ENCODE measurements at places on chromosomes 2 and 18.

- DNase-seq = no peak
Measured at GRCh38 chr2:44705356-44705755, 236.1 kb upstream of the SIX3 start.

- DNase-seq = no peak
Measured at GRCh38 chr2:529424-529823, 147.8 kb downstream of the TMEM18 start.

DNA sequence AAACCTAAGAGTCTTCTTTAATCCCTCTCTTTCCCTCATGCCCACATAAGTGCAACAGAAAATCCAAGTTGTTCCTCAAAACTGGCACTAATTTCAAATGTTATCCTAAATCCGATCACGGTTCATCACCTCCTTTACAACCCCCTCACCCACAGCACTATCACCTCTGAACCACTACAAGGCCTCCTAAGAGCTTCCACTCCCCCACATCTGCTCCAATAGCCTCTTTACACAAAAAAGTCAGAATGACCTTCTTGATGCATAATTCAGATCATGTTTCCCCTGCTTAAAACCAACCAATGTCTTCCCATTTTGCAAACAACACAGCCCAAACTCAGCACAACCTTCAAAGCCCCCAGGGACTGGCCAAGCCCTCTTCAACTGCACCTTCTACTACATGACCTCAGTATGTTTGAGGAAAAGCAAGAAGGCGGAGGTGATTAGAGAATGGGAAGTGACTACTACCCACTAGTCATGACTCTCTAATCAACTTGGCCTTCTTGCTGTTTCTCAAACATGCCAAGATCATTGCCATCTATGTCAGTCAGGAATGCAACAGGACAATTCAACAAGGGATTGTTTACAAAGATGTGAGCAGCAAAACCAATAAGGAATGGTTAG lies 34.6 kb upstream of the GCC2 start:
- DNase-seq = no peak

- no peak for DNase-seq
Measured at GRCh38 chr2:204657024-204657423, 111.7 kb downstream of the PARD3B start.

GRCh38 chr18:8741117-8741516 lies 35.8 kb downstream of the MTCL1 start:
- no peak for DNase-seq

DNA sequence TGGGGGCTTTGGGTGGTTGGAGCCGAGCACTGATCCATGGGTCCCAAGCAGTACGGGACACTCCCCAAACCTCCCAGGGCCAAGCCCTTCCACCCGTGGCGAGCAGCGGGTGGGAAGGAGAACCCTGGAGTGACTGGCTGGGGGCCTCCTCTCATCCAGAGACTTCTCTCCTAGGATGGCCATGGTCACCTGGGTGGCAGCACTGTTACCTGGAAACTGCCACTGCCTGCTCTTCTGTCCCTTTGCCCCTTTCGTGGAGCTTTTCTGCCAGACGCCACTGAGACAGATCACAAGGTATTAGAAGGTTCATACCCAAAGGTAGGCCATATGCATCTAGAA lies 26.9 kb downstream of the CENPO start:
- DNase-seq = no peak

DNA sequence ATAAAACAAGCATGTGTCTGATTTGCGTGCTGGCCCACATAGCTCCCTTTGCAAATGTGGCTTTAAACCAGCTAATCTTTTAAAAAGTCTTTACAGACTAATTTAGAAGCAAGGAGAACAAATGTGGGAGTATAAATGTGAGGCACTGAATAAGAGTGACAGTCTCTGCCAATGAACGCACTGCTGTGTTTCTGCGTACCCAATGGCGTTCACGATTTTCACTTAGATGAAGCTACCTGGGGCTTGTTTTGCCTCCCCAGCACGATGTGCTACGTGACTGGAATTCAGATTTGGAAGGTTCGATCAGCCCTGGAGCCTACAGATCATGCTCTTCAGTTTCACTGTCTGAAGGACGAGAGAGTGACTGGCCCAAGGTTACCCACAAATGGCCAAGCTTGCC lies 10.8 kb upstream of the CRACDL start:
- no peak for DNase-seq

DNA sequence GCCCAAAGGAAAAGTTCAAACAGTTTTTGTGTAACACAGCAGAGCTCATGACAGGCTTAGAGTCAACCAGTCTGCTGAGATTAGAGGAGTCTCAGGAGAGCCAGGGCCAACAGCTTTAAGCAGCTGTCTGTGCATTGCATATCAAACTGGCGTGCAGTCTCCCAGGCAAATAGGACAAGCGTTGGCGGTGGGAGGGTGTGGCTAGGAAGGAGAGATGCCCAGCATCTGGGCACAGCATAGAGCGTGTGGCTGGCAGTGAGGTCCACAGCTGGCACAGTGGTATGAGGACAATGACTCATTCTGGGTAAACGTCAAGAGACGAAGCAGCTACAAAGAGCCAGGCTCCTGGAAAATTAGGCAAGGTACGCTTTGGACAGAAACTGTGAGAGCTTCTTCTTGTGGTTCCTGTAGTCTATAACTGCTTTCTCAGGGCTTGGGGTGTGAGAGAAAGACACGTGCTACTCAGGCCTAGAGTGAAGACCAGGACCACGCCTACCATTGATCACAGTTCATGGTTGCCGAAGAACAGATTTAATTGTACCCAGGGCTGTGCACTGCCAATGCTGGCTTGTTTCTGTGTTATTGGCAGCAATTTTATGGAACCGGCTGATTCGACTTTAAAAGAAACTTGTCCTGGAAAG lies 14.8 kb downstream of the ZAP70 start:
- no peak for DNase-seq

- peak; percentile 60 for DNase-seq
Measured at GRCh38 chr2:173402405-173402974, 47.8 kb downstream of the CDCA7 start.

GRCh38 chr2:21317131-21317530 lies 193.4 kb downstream of the TDRD15 start:
- DNase-seq = peak; percentile 0

DNA sequence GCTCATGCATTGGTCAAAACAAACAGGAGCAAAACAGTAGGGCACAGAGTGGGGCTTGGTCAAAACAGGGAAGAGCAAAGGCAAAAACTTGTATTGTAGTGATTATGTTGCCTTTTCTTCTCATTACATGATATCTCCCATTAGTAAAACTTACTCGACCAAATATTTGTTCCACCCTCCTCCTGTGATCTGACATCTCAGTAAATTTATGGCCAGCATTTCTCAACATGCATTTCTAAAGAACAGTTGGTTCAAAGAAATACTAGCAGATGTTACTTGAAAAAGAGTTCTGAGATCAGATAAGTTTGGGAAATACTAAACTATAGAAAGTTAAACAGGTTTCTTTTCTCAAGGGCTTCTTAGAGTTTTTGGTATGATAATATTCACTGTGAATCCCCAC lies 423.1 kb downstream of the FIGN start:
- no peak for DNase-seq

- no peak for DNase-seq
Measured at GRCh38 chr2:118333664-118334063, 245.4 kb downstream of the INSIG2 start.

DNA sequence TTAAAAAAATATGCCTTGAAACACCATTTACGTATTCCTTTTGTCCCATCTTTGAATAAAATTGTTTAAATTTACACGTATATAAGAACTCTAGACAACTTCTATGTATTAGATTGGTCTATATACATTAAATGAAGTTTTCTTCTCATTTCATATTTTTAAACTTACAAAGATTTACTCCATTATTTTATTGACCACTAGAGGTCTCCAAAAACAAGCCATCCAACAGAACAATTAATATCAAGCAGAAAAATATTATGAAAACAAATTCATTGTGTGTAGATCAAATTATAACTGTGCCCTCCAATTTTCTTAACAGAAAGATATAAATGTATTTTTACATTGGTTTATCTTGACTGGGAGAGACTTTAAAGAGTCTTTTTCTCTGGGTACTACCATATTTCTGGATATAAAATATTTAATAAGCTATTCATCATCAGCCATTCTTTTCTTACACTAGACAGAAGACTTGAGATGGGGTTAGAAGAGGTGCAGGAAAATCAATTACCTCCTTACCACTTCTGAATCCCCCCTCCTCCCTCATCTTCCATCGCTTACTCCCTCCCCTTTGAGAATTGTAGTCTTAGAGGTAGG lies 66.5 kb downstream of the DPP4 start:
- DNase-seq = no peak

DNA sequence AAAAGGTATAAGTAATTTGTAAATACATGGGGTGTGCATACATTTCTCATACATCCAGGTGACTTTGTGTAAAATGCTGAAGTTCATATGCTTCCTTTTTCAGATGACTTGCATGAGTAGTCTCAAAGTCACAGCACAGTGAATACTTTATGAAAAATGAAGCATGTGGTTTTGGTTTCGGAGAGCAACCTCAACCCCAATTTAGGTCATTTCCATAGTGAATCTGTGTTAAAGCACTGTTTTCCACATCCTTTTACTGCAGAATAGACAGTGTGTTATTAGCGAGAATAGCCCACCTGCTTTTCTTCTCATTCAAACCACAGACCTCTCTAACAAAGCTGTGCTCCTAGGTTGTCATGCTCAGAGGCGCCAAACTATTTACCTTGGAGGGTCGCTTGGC lies 204.4 kb upstream of the RASGRP3 start:
- no peak for DNase-seq

GRCh38 chr2:240873805-240874714 lies 5.4 kb downstream of the AGXT start:
- no peak for DNase-seq

DNA sequence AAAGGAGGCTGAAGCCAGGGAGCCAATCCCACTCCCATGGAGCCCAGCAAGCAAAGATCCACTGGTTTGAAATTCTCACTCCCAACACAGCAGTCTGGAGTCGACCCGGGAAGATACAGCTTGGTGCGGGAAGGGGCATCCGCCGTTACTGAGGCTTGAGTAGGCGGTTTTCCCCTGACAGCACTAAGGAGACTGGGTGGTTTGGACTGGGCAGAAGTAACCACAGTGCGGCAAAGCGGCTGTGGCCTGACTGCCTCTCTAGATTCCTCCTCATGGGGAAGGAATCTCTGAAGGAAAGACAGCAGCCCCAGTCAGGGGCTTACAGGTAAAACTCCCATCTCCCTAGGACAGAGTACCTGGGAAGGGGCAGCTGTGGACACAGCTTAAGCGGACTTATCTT lies 261.6 kb upstream of the KYNU start:
- no peak for DNase-seq

DNA sequence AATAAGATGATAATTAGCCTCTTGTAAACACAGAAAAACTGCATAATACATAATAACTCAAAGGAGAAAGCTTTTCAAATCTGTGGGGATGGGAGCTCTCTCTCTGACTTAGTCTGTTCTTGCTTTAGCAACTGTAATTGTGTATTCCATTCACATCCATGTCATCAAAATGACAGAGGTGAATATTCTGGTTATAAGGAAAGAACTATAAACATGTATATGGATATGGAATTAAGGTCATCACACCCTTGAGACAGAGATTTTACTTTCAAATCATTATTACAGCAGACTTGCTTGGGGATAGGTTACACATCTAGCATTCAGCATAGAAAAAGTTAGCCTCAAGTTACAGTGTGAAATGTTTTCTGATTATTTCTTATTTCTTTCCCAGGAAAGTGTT lies 497.7 kb downstream of the LRP1B start:
- DNase-seq = no peak

GRCh38 chr2:47651296-47651695 lies 131.6 kb upstream of the MSH6 start:
- DNase-seq = no peak

- DNase-seq = no peak
Measured at GRCh38 chr2:234032279-234032856, 18.1 kb upstream of the SPP2 start.

GRCh38 chr18:75621818-75622217 lies 194.3 kb upstream of the SMIM21 start:
- DNase-seq = no peak

DNA sequence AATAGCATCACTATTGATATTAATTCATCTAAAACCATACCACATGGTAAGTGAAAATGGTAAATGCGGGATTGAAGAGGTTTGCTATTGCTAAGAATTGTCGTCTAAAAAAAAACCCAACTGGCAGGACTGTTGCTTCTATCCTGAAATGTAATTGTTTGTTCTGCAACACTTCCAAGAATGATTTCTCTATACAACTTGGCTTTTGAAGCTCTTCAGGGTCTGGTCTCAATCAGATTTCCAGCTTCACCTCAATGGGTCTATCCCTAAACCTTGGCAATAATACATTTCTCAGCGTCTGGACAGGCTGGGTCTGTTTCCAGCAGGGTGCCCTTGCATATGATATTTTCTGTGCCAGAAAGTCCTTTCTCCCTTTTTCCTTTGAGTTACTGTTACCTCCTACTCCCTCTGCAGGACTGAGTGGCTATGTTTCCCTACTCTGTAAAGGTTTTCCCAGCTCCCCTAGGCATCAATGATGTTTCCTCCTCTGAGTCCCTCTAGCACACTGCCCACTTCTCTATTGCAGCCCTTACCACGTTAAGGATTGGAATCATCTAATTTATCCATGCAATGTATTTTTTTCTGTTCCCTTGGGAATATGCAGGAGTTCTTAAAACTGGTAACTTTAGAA lies 118.2 kb upstream of the REV1 start:
- no peak for DNase-seq

DNA sequence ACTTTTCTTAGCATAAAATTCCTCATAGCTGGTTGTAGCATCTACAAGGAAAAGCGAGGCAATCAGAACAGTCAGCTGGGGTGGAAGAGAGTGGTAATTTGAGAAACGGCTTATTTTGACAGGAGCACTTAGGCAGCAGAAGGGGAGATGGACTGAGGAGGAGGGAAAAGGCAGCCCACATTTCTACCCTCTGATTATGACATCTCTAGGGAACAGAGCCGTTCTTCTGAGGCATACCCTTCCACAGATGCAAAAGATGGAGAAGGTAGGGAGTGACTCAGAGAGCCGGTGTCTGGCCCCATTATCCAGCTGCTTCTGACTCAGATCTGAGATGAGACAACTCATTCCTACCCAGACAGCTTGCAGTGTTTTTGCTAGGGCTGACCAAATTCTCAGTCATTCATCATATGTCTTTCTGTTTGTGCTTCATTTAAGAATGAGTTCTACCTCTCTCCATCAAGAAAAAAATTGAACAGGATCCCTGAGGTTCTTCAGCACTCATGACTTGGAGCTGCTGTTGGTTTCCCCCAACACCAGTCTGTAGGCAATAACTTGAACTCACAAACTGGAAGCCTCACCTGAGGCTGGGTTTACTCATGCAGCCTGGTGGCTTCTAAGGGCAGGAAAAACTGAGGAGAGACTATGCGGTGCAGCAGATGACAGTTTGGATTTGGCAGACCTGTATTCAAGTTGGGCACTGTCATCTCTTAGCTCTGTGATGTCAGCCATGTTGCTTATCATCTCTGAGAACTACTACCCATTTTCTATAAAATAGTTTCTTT lies 15.9 kb upstream of the SEC11C start:
- DNase-seq = no peak

DNA sequence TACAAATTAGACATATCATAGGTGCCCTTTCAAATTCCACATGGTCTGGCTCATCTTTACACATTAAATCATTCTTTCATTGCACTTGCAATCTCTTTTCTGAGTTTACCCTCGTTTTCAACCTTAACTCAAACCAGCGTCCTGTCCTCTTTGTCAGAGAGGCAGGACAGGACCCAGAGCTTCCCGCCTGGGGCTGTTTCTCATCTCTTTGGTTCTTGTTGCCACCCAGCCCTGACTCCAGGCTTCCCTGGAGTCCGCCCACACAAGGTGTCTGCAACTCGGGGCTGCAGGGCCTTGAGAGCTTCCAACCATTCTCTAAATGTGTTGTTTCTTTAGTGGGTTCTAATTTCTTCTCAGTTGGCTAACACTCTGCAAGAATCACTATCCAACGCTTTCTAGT lies 24.4 kb downstream of the RBMS1 start:
- DNase-seq = no peak

GRCh38 chr2:137521653-137522619 lies 442.3 kb upstream of the HNMT start:
- DNase-seq = no peak
